RPMI7951 (cell line): ENCODE measurements at places on chromosomes 3 and 15. TPM values are rescaled to one million over a fixed set of nuclear protein-coding genes. Genes with fewer than 3 reads are reported as not detected.
A peak's percentile ranks its signal among the peaks of the same experiment; 100 is the strongest.

DNA sequence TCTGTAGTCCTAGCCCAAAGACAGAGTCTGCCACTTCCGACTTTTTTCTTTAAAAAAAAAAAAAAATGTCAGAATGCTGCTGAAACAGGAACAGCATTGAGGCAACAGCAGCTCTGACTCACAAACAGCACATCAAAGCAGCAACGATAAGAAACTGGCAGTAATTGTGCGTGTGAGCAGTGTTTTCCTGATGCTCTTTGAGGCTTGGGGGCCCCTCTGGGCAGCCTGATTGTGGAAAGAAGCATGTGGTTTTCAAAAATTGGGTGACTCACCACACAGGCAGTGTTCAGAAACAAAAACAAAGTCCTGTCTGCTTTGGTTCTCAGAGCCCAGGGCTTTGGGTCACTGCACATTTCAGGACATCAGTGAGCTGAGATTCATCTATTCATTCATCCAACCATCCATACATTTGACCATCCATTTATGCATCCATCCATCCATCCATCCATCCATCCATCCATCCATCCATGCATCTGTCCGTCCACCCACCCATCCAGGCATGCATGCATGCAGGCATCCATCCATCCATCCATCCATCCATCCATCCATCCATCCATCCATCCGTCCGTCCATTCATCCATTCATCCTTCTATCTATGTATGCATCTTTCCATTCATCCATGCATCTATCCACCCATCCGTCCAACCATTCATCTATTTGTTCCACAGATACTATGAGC lies 308.4 kb downstream of the RPLP1 start:
- DNase-seq, result peak; percentile 100

- DNase-seq, result no peak
Measured at GRCh38 chr15:93482731-93483130, 393.7 kb upstream of the RGMA start.

DNA sequence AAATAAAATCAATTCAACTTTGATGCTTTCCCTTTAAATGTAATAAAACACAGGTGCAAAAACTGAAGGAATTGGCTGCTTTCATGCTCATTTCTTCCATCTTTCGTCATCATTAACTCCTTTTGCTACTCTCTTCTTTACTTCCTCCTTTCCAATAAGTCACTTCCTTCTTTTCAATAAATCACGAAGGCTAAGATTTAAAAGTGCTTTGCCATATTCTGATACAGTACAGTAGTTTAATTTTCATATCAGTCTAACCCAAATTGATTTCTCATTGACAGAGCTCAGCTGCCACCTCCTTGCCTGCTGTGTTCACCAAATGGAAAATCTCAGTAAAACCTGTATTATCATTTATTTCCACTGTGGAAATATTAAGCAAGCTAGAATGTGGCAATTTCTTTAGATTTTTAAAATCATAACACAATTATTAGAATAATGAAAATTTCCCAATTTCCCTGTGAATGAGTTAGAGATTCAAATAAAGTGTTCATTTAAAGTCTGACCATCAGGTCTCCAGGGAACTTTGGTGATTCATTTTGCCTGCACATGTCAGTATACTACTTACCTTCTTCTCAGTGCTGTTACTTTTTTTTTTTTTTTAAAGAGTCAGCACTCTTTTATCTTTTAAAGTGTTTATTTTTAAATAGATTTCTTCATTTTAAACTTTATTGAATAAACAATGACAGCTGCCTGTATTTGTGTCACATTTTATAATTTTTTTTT lies 41.6 kb downstream of the NANOGP8 start:
- no peak for DNase-seq

GRCh38 chr3:143222981-143223380 lies 103.4 kb downstream of the CHST2 start:
- peak; percentile 8 for DNase-seq

DNA sequence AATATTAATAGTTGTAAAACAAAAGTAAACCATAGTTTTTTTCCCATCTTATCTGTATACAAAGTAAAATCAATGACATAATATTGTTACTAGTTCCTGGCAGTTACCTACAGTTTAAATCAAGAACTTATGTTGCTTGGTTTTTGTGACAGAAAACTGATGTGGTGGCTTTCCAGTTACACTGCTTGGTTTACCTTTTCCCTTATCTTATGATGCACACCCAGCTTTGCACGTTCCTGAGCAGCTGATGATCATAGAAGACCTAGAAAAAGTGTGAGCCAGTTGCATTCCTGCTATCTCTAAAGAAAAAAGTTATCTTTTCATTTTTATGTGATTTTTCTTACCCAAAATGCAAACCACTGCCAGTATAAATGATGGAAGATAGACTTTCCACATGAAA lies 36.4 kb upstream of the LAMP3 start:
- no peak for DNase-seq

DNA sequence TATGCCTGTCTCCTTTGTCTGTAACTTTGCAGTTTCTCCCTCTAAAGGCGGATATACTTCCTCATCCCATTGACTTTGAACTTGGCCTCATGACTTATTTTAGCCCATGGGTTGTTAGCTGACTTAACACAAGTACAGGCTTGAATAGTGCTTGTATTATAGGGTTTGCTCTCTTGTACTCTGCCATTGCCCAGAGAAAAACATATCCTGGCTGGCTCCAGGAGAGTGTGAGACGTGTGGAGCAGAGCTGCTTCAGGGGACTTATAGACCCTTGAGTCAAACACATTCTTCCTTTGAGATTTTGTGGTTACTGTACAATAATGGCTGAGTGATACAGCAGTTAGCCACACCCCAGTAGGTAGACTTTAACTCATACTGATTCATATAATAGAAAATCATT lies 124.0 kb downstream of the RAP2B start:
- DNase-seq, result no peak

DNA sequence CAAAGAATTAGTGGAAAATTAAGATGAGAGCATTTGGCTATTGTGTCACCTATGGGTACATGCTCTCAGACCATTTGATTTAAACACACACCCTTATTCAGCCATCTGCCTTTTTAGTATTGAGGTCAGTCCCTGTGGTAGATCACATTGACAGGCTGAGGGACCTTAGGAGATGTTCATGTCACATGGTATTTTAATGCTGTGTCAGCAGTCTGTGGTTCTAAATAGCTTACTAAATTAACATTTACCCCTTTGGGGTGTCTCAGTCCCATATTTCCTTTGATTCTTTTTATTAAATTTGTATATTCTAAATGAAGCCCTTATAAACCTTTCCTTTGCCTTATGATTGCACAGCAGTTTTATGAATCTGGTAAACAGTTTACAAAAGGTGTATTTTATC lies 2.3 kb downstream of the RBM5 start:
- no peak for DNase-seq

GRCh38 chr15:96274698-96275097 lies 55.8 kb upstream of the NR2F2 start:
- DNase-seq, result peak; percentile 57

- DNase-seq, result no peak
Measured at GRCh38 chr3:19911452-19911851, 22.6 kb downstream of the EFHB start.

DNA sequence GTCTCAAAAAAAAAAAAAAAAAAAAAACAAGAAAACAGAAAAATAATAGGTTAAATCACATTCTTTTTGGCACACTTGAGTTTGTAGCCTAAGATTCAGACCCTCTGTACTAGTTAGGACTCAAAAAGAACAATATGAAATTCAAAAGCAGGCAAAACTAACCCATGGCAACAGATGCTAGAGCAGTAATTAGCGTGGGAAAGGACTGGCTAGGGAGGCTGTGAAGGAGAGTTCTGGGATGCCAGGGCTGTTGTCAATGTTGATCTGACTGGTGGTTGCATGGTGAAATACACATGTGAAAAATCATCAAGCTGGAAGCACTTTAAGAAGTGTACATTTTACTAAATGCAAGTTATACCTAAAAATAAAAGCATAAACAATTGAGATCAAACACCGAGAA lies 35.6 kb downstream of the KLHL6 start:
- DNase-seq, result no peak

- no peak for DNase-seq
Measured at GRCh38 chr3:187640569-187641059, 29.6 kb downstream of the SST start.

DNA sequence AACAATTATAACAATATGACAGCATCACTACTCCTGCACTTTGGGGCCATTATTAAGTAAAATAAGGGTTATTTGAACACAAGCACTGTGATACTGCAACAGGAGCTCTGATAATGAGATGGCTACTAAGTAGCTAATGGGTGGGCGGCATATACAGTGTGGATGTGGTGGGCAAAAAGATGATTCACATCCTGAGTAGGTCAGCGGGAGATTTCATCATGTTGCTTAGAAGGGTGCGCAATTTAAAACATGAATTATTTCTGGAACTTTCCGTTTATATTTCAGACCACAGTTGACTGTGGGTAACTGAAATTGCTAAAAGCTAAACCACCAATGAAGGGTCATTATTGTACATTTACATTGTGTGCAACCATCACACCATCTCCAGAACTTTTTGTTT lies 42.3 kb downstream of the FBXO22 start:
- peak; percentile 56 for DNase-seq

DNA sequence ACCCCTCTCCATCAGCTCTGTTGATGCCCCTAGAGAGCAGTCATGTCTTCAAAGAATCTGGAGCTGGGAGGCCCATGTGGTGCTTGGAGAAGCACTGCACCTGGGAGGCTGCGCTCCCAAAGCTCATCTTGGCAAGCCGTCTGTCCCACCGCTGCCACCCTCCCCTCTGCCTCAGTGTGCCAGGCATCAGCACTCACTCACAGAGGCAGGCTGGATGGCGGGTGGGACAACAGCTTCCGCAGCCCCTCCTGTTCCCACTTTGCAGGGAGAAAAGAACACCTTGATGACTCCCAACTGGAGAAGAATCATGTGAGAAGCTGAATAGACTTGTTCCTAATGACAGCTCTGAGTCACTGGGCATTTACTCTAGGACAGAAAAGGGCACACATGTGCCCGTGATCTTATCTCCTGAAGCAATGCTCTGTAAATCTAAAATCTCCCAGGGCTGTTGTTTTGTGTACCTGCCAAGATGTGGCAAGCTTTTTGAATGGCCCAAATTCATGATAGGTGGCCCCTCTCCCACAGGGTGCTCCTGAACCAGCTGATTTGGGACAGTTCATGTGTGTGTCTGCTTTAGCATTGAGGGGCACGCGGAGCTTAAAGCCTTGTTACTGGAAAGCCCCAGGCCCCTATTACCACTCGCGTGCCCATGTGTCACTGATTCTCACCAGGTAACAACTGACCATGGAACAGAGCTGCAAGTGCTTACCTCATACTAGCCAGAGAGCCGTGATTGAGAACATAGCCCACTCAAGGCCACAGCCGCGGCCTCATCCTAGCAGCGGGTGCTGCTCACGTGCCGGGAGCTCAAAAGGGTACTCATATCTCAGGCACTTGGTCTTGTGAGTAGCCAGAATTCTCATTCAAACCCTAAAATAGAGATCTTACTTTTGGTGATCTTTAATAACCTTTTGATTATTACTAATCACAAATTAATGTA lies 104.4 kb downstream of the DNAJB8 start:
- no peak for DNase-seq

DNA sequence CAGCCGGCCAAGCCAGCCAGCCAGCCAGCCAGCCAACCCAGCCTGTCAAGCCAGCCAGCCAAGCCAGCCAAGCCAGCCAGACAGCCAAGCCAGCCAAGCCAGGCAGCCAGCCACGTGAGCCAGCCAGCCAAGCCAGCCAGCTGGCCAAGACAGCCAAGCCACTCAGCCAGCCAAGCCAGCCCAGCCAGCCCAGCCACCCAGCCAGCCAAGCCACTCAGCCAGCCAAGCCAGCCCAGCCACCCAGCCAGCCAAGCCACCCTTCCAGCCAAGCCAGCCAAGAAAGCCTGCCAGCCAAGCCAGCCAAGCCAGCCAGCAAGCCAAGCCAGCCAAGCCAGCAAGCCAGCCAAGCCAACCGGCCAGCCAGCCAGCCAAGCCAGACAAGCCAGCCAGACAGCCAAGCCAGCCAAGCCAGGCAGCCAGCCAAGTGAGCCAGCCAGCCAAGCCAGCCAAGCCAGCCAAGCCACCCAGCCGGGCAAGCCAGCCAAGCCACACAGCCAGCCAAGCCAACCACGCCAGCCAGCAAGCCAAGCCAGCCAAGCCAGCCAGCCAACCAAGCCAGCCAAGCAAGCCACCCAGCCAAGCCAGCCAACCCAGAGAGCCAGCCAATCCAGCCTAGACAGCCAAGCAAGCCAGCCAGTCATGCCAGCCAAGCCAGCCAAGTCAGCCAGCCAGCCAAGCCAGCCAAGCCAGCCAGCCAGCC lies 199.5 kb downstream of the GOLGA6L6 start:
- DNase-seq, result peak; percentile 18

DNA sequence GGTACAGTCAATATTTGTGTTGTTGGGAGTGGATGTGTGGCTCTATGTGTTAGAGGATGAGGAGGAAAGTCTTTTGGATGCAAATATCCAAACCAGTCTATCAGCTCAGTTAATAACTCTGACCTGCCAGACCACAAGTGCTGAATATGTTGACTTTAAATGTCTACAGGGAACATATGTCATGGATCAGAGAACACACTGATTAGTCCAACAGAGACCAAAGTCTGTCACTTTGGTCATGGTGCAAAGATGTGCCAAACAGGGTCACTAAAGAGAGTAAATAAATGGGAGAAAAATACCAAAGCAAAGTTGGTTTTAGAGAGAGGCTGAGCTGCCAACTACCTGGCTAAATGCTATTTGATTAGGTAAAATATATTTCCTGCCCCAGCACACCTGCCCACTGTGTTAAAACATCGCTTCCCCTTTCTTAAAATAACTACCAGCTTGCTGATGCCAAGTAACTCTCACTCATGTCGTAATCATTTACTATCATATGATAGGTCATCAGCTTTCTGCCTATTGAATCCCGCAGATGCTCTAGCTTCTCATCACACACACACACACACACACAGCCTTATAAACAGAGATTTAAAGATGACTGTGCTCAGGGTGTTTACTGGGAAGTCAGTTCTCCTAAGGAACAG lies 173.3 kb downstream of the PDZRN3 start:
- no peak for DNase-seq

GRCh38 chr3:157129803-157130466 lies 30.0 kb downstream of the CCNL1 start:
- DNase-seq, result peak; percentile 78

GRCh38 chr15:93247466-93248121 lies 158.6 kb upstream of the RGMA start:
- no peak for DNase-seq

GOLGA8M gene
- total RNA-seq, result not detected in 2 replicates

THAP10 gene
- total RNA-seq, result 8.4 and 9.0 TPM in 2 replicates

ISLR gene
- total RNA-seq, result 2.5 and 8.8 TPM in 2 replicates

TTLL13 gene
- total RNA-seq, result not detected in 2 replicates

SEMA5B gene
- not detected in 2 replicates for total RNA-seq

PLA2G4D gene
- total RNA-seq, result not detected in 2 replicates

CKMT1B gene
- not detected in 2 replicates for total RNA-seq

MPI gene
- 142 and 162 TPM in 2 replicates for total RNA-seq

SNX33 gene
- total RNA-seq, result 7.1 and 8.1 TPM in 2 replicates

NMD3 gene
- 73.4 and 85.9 TPM in 2 replicates for total RNA-seq
